ENCODE measurements at places on chromosomes 5 and 9.

GRCh38 chr5:142327111-142327842 lies 2.5 kb upstream of the SPRY4 start:
- DNase-seq, result no peak

- no peak for DNase-seq
Observed at GRCh38 chr5:106290841-106291240, 1379.9 kb downstream of the EFNA5 start.

- DNase-seq, result no peak
Observed at GRCh38 chr5:107456281-107456715, 214.4 kb downstream of the EFNA5 start.

- DNase-seq, result no peak
Observed at GRCh38 chr5:67636091-67636490, 439.5 kb upstream of the CD180 start.

- DNase-seq, result no peak
Observed at GRCh38 chr5:88743231-88743834, 139.7 kb downstream of the MEF2C start.

DNA sequence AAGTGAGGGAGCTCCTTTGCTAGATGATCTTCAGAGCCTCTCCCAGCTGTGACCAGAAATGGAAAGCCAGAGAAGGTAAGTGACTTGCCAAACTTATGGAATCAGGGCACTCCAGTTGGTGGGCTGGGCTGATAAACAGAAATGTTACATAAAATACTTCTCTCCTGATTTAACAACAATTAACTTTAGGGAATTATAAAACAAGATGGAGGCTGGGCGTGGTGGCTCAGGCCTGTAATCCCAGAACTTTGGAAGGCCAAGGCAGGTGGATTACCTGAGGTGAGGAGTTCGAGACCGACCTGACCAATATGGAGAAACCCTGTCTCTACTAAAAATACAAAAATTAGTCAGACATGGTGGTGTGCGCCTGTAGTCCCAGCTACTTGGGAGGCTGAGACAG lies 899 bp upstream of the MED10 start:
- DNase-seq, result no peak

DNA sequence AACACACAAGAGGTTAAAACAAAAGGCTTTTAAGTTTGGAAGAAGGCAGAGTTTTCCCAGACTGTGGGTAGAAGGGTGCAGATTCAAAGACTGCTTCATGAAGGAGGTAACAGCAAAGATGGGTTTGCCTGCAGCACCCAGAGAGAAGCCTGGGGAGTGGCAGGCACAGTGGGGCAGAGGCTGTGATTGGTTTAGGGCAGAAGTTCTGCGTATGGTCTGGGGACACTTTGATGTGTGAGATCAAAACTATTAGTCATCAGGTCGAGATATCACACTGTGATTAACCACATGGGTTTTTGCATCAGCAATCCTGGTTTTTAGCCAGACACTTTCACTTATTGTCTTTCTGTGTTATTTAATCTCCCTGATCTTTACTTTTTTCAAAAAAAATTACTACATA lies 188.8 kb upstream of the GLRA1 start:
- no peak for DNase-seq

GRCh38 chr9:116234081-116234480 lies 80.5 kb downstream of the PAPPA start:
- no peak for DNase-seq

DNA sequence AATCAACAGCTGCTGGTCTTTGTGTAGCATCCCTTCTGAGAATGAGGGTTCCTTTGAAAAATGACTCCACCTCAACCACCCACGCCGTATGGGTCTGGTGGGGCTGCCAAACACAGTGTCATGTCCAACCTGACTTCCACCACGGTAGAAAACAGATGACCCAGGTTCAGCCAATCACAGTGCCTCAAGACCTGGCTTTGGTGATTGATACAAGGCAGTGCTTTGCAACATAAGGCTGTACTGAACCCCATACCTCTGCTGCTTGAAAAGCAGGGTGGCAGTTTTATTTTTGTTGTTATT lies 11.5 kb upstream of the TGFBR1 start:
- DNase-seq, result no peak

DNA sequence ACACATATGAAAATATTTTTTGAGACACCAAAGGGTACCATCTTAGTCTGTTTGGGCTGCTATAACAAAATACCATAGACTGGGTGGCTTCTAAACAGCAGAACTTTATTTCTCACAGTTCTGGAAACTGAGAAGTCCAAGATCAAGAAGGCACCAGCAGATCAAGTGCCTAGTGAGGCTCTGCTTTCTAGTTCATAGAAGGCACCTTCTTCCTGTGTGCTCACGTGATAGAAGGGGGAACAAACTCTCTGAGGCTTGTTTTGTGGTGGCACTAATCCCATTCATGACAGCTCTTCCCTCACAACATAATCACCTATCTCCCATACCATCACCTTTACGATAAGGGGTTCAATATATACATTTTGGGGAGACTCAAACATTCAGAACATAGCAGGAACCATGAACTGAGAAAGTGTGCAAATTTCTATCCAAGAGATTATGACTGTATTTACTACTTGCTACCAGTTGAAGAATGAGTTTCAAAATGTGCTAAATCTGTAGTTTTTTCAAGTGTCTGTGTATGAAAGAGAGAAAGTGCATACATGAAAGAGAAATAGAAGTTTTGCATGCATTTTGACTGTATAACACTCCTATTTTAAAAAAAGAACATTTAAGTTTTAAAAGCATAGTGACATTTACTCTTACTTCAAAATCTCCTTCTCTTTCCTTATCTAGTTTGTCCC lies 207.3 kb downstream of the PARP8 start:
- no peak for DNase-seq

DNA sequence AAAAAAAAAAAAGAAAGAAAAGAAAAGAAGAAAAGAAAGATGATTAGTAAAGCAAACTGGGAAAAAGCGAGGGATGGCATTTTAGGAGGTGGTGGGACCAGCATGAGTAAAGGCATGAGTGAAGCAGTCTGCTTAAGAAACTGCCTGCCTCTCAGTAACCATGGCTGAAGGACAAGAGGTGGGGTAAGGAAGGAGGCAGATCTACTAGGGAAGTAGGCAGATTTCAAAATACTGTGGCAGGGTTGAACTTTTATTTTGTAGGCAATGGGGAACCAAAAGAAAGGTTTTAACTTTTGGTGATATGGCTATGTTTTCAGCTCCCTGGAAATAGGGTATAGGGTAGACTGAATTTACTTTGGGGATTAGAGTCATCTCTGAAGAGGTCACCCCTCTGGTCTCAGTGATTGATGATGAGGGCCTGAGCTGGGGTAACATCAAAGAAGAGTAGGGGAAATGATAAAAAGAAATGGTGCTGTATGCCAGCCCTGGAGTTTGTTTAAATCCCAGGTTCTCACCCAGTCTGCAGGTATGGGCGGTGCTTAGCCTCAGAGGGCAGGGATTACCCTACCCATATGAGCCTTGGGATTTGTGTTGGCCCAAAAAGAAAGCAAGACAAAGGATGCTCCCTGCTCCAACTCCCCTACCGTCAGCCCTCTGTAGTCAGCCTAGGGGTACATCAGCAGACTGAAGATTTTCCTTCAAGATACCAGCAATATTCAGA lies 316.2 kb downstream of the CWC27 start:
- no peak for DNase-seq

Data from NCI-H2107 (cell line).